LHCN-M2 (cell line): ENCODE measurements at places on chromosomes 11 and 22. TPM values are rescaled to one million over a fixed set of nuclear protein-coding genes. Genes with fewer than 3 reads are reported as not detected.

Gene DDX10
- 27.8 and 28.5 TPM in 2 replicates for total RNA-seq

Gene DDX25
- under 0.01 TPM in 1 of 2 replicates, not detected in the other for total RNA-seq

Gene FADS1
- 65.0 and 83.9 TPM in 2 replicates for total RNA-seq

GRCh38 chr22:39958009-39958711 is 2.0 kb upstream of the TMA7B start:
- no peak for DNase-seq

DNA sequence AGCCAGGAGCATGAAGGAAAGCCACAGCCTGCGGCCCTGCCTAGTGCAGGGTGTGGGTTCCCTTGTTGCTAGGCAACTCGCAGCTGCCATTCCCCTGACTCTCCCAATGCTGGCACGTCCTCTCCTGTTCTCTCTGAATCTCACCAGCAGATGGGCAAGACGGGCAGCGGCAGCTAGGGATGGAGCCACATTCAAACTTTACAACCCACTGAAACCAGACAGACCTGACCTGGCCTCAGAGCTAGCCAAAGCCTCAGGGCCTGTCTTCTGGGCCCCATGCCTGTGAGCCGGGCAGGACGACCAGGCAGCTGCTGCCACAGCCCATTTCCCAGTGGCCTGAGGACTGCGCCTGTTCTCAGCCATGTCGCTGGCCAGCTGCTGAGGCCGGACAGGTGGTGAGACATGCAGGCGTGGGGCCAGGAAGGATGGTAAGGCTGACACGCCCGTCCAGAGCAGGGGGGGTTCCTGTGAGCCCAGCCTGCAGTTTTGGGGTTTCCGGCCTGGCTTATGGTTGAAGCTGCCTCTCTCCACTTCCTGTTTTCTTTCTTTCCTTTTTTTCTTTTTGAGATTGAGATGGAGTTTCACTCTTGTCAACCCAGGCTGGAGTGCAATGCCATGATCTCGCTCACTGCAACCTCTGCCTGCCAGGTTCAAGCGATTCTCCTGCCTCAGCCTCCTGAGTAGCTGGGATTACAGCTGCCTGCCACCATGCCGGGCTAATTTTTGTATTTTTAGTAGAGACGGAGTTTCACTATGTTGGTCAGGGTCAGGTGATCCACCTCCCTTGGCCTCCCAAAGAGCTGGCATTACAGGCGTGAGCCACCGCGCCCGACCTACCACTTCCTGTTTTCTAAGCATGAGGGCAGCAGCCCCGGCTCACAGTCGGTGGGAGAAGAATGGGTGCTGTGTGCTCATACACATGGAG is 4.1 kb downstream of the SUN2 start:
- peak; percentile 96 for DNase-seq

DNA sequence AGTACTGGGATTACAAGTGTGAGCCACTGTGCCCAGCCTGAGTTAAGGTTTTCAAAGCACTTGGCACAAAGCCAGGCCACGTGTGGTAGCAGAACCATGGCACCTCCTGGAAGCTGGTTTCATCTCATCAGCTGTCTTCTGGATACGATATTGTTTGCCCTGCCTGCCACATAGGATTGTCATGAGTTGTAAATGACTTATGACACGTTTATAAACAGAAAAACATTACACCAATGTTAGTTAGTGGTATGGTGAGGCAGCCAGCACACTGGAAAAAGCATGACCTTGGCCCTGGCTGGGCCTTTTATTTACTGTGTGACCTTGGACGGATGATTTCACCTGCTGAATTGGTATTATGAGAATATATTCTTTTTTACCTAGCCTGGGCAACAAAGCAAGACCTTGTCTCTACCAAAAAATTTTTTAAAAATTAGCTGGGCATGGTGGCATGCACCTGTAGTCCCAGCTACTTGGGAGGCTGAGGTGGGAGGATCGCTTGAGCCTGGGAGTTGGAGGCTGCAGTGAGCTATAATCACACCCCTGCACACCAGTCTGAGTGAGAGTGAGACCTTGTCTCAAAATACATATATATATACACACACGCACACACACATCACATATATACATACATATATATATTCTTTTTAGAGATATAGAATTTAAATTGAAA is 24.0 kb upstream of the MYH9 start:
- DNase-seq, result no peak

DNA sequence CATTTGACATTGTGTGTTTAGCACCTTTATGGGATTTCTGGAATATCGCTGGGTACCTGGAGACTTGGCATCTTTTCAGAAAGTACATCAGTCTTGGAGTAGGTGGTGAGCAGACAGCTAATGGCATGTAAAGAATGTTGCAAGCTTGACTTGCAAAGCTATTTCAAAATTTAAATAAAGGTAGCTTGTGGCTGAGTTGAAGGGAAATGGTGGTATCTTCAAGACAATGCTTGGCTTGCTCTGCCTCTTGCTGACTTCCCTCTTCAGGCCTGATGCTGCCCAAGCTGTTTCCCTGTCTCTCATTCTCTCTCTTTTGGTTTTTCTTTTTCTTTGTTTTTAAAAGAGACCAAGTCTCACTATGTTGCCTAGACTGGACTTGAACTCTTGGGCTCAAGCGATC is 13.2 kb downstream of the ZNRF3 start:
- DNase-seq, result no peak

- peak; percentile 85 for DNase-seq
These were observed 5.3 kb downstream of the NEAT1 start for GRCh38 chr11:65427691-65428577.

GRCh38 chr11:1111545-1112212 is 37.0 kb downstream of the MUC2 start:
- no peak for DNase-seq

- no peak for DNase-seq
These were observed 107.7 kb downstream of the EHF start for GRCh38 chr11:34728609-34729008.

DNA sequence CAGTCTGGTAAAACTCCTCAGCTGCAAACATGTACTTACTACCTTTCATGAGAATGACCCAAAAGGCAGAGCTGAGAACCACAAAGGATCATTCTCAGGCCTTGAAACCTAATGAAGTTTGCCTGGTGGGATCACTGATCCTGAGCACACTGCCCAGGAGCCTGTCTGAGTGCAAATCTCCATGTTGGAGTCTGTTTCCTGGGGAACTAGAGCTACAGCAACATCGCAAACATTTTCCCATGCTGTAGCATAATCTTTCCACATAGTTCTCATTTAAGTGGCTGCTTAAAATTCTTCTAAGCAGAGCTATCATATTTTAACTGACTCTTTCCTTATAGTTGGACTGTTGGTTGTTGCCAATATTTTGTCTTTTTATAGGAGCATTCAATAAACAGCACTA is 58.5 kb downstream of the GUCY1A2 start:
- DNase-seq, result no peak

GRCh38 chr11:33258631-33259205 is 1.5 kb downstream of the HIPK3 start:
- DNase-seq, result peak; percentile 61

DNA sequence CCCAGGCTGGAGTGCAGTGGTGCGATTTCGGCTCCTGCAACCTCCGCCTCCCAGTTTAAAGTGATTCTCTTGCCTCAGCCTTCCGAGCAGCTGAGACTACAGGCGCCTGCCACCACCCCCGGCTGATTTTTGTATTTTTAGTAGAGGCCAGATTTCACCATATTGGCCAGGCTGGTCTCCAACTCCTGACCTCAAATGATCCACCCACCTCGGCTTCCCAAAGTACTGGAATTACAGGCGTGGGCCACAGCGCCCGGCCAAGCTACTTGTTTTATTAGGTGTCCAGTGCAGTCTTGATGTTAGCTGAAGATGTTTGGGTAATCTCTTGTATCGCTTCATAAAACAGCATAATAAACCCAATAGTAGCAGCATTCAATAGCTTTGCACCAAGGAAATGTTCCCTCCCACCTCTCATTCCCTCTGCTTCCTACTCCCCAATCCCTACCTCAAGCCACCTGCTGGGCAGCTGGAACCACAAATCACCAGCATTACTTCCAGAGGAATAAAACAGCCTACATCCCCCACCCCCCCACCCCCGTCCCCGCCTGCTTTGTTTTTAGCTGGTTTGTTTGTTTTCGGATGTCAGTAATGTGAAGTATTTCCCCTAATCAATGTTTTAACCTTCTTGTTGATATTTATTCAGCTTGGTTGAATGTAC is 11.0 kb upstream of the GRIK4 start:
- DNase-seq, result peak; percentile 50

DNA sequence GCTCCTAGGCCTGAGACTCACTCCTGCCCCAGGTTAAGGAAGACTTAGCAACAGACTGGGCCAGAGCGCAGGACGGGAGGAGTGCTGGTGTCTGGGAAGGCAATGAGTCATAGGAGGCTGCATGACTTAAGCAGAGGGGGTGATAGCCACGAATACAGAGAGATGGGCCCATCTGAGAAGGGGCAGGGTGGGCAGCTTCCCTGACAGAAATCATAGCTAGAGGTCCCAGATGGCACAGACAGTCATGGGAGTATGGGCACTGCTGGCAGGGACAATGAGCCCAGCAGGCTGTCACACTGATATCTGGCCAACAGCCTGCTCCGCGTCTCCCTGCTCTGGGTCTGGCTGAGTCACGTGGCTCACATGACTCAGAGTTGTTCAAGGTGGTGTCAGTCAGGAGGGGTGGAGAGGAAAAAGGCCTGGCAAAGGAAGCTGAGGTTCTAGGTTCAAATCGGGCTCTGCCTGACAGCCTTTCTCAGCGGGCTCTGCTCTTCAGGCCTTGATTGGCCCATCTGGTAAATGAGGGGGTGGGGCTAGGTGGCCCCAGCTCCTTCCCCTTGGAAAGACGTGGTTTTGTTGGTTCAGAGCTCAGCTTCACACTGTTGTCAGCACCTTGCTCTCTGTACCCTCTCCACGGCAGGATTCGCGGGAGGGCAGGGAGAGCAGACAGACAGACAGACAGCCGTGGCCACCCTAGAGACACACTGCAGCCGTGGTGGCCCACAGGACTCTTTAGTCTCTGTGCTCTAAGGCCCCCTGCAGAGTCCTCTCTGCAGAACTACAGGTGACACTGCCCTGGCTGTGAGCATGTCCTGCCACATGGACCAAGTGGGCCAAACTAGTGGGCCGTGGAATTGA is 47.8 kb downstream of the DBX1 start:
- DNase-seq, result peak; percentile 89

DNA sequence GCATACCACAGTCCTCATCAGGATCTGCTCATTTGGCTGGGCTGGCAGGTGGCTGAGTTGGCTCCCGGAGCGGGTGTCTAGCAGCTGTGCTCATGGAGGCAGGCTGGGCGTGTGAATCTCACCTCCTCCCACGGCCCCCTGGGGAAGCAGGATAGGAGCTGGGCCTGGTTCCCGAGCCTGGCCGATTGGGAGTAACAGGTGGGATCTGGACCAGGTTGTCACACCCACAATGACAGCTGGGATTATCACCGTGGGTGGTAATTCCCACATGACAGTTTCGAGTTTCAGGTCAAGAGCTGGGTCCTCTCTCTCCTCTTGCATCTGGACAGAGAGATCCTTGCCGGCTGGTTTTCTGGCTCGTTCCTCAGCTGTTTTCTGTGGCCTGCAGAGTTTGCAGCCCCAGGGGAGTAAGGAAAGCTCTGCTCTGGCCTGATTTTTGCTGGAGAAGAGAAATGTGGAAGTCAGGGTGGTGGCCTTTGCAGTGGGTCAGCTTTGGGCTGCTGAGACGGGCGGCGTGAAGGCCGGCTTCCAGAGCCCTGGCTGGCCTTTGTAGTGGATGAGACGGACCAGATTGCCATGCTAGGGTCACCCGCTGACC is 57.0 kb downstream of the BCR start:
- peak; percentile 97 for DNase-seq

DNA sequence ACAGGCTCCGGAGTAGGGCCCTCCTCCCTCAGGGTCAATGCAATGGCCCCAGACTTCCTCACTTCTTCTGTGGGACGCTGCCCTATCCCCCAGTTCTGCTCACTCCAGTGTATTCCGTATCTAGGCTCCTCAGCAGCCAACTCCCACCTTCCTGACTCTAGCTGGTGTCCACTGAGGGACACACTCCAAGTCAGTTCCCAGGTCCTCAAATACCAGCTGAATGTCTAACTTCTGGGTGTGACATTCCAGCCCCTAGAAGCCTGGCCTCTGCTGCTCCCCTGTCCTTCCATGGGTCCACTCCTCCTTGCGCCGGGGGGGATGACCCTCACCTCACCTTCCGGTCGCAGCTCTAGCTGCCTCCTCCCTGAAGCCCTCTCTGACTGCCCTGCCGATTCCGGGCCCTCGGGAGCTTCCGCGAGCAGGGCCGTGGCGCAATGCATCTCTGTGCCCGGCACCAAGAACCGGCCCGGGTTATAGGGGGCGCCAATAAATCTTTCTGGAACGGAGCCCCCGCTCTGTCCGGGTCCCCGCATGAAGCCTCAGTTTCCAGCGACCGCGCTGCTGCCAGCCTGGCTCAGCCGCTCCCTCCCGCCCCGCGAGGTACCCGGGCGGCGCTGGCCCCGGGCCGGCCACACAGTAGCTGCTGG is 15.4 kb downstream of the BAD start:
- DNase-seq, result peak; percentile 59

- DNase-seq, result no peak
These were observed 24.8 kb downstream of the SCGB1A1 start for GRCh38 chr11:62443390-62444235.

- no peak for DNase-seq
These were observed 134.3 kb upstream of the SESN3 start for GRCh38 chr11:95365348-95365747.

DNA sequence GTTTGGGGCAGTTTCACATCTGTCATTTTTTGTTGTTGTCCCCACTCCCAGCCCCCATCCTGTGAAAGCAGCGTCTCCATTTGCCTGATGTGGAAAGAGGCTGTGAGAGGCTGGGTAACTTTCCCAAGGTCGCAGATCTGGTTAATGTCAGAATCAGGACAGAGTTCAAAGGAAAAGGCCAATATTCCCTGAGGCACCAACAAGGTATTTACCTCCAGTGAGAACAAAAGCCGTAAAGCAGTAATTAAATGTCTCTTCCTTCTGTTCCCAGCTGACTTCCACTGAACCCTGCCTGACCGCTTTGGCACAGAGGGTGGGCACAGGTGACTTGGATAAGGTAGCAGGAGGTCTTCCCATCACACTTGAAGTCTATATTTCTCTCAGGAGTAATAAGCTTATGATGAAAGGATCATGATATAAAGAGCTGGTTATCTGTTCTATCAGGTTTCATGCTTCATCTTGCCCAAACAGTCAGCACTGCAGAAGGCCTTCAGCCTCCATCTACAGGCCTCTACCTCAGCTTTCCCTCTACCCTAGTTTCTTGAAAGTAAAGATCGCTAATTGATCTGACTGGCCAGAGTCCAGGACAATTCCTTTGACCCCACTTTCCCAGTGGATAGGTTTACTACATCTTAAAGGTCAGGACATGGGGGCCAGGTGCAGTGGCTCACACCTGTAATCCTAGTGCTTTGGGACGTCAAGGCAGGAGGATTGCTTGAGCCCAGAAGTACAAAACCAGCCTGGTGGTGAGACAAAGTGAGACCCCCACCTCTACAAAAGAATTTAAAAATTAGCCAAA is 9.4 kb downstream of the C11orf91 start:
- DNase-seq, result no peak
